ENCODE measurements at places on chromosomes 11 and 22.
A peak's percentile ranks its signal among the peaks of the same experiment; 100 is the strongest.

DNA sequence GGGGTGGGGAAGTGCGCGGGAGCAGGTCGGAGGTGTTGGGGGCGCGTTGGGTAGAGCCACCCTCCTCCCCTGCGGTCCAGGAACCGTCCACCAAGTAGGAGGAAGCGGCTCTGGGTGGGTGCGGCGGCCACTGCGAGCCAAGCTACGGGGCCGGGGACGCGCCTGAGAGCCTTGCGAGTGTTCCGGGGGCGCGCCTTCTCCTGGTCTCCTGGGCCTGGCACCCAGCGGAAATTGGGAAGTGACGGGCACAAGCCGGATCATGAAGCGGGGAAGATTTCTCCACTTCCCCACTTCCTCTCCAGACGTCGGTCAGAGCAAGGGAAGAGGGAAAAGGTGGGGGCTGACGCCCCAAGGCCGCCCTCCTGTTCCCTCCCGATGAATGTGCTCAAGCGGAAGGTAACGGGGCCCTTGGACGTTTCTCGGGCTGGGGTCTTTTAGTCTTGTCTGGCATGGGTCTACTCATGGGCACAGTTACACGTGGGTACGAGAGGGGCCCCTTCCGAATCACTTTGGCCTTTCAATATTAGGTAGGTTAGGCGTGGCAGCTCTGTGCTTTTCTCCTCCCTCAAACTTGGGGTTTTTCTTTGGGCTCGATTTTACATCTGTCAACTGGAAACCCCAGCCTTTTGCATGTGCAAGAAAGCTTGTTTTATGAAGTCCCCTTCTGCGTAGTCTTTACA, 865 bp downstream of the RBM14 start:
- DNase-seq = peak; percentile 52

GRCh38 chr11:125945797-125946520, at the start of gene VSIG10L2:
VSIG10L2 (plus strand) TSS chr11:125946044; CDS start chr11:125946056, 12 bp downstream.
- DNase-seq = no peak

GRCh38 chr11:27933992-27934829, 173.7 kb downstream of the KIF18A start:
- peak; percentile 43 for DNase-seq

DNA sequence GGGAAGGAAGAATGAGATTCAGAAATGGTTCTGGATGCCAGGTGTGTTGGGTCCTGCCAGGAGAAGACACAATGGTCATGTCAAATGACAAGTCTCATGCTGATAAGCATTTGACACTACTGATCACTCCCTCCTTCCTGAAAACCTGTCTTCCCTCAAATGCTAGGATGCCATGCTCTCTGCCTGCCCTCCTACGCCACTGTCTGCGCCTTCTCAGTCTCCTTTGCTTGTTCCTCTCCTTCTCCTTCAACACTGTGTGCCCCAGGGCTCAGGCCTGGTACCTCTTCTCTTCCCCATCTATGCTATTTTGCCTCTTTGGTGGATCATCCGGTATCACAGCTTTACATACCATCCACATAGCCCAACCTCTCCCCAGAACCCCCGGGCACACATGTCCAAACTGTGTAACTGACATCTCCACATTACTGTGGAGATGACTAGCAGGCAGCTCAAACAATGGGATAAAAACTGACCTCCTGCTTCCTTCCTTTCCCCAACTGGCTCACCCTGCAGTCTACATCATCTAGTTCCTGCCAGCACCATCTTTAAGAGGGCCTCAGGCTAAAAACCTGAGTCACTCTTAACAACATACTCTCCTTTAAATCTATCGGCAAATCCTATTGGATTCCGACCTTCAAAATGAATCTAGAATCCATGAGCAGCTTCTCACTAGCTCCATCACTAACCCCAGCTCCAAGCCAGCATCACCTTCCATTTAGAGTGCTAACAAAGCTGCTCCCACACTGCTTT, 8.2 kb downstream of the AP1B1 start:
- no peak for DNase-seq

- DNase-seq = no peak
Observed at GRCh38 chr11:13108416-13108815, 99.3 kb downstream of the RASSF10 start.

- no peak for DNase-seq
Observed at GRCh38 chr11:35177370-35177769, 38.4 kb downstream of the CD44 start.

DNA sequence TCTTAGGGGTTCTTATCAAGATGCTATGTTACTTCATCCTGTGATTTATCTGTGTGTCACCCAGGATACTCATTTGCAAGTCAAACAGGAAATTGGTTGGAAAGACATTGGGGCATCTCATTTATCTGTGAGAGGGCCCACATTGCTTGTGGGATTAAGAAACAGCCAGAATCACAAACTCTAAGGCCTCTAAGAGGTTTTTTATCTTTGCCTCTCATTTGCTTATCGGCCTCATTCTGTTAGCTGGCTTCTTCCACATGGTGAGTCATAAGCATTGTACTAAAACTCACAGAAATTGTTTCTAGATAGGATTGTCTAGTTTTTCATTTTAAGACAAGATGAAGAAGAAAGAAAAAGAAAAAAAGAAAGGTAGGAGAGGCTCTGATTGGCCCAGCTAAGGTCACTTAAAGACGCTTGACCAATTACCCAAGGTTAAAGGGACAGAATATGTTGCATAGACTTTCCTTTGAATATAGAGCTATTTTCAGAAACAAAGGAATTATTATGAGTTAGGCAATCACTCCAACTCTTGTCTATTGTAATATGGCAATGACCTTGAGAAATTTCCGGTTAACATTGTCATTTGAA, 121.9 kb downstream of the ARHGAP42 start:
- no peak for DNase-seq

- no peak for DNase-seq
Observed at GRCh38 chr22:32518381-32518780, 43.8 kb downstream of the FBXO7 start.

GRCh38 chr22:20647586-20648305, 126.2 kb upstream of the SERPIND1 start:
- no peak for DNase-seq

DNA sequence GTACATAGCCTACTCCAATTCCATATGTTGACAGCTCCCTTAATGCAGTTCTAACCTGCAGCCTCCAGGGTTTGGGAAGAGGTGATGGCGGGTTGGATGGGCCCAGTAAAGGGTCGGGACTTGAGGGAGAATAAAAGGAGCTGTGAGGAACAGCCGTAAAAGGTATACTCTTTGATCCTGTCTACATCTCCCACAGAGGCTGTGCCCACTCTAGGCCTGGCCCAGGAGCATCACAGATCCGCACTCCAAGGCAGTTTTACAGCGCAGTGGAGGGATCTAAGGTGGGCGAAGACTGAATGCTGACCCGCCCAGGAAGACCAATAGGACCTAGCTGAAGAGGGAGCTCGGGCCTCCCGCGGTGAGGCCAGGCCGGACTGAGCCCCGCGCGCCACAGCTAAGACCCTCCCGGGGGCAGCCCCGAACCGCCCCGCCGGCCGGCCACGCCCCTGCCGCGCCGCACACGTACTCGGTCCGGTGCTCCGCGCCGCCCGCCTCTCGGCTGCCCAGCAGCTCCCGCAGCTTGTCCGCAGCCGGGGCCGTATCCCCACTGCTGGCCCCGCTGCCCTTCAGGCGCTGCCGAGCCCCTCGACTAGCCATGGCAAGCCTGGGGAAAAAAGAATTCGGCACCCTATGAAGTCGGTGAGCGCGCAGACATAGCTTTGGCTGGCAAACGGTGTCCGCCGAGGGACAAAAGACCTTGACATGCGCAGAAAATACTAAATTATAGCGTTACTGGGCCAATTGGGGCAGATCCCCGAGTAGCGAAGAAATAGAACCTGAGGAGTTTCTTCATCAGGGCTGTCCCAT, at the start of gene ALG9:
TSS of gene ALG9 (minus strand) at position 696 of the 807 bp plus-strand sequence. CDS start at position 597, 99 bp downstream.
- DNase-seq = peak; percentile 92

GRCh38 chr11:15815246-15816195, 540.8 kb downstream of the SOX6 start:
- no peak for DNase-seq

GRCh38 chr11:30852645-30853044, 266.5 kb upstream of the MPPED2 start:
- DNase-seq = no peak

GRCh38 chr11:1502168-1502953, 15.8 kb upstream of the MOB2 start:
- DNase-seq = no peak

DNA sequence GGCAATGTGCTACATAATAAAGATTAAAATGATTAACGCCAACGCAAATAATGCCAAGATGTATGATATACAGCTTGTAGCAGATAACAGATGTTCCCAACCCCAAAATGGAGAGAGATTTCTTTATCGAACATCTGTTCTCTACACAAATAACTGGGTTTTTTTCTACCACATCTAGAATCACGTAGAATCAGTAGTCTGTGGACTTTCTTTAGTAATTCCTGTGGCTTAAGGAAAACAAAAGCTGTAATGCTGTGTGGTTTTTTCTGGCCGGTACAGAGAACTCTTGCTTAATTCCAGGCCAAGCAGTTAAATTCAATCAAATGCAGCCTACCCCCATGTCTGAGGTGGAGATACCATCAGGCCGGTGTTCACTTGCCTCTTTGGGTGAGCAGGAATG, 303.4 kb downstream of the FAT3 start:
- DNase-seq = no peak

DNA sequence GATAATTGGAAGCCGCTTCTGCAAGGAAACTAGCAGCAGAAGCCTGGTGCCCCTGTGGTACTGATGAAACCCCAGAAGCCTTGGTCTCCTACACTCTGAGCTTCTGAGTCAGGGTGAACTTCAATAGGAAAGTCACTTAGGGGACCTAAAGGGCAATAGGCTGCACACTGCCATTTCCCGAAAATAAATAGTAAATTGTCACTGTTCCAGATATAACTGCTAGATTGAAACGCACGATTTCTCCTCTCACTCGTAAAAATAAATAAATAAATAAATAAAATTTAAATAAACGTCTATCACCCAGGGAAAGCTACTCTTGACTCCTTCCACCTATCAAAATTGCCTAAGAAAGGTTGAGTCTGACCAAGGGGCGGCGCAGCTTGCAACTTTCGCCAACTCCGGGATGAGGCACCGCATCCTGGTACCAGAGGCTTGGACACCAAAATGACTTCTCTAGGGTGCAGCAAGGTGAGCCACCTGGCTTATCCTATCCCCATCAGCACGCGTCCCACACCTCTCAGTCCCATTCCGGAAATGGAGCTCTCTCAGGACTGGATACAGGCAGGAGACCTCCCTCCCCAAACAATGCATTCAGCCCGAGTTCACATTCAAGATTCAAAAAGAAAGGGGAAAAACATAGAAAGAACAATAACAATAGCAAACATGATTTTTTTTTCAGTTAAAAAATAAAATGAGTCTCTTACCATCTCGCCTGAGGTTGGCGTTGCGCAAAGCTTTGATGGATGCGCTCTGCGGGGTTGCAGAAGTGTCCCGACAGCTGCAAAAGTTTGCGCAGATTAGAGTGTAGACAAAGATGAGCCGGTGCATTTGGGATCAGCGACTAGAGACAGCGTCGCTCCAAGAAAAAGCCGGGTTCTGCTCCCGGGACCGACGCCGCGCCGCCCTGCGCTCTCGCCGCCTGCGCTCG, 583 bp downstream of the PDGFD start:
- DNase-seq = no peak

GRCh38 chr11:46504817-46505613, 88.8 kb downstream of the AMBRA1 start:
- no peak for DNase-seq

GRCh38 chr11:11468954-11469353, 115.9 kb upstream of the CSNK2A3 start:
- DNase-seq = no peak

- no peak for DNase-seq
Observed at GRCh38 chr11:46240861-46241260, 36.6 kb upstream of the CREB3L1 start.

GRCh38 chr11:64971421-64972233, at the start of gene MAJIN:
MAJIN (minus strand) TSS chr11:64972108; CDS start chr11:64959405, 12,703 bp downstream.
- DNase-seq = peak; percentile 71

- no peak for DNase-seq
Observed at GRCh38 chr11:126701520-126701897, 299.1 kb downstream of the KIRREL3 start.

GRCh38 chr11:84145616-84146185, 859.5 kb upstream of the CCDC90B start:
- DNase-seq = no peak

DNA sequence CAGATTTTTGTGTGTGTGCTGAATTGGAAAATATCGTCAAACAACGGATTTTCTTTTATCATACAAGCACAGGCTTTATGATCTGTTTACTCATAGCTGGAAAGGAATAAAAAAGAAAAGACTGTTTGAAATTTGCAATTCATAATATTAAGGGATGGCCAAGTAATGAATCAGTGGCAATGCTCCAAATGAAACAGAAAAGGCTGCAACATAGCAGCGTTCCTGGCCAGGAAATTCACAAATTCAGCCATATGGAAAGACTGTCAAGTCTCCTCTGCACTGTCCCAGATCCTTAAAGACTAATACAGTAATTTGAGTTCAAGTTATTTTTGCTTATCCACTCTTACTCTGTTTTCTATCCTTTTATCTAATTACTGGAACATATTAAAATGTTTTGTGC, 98.2 kb downstream of the MSANTD4 start:
- DNase-seq = no peak

DNA sequence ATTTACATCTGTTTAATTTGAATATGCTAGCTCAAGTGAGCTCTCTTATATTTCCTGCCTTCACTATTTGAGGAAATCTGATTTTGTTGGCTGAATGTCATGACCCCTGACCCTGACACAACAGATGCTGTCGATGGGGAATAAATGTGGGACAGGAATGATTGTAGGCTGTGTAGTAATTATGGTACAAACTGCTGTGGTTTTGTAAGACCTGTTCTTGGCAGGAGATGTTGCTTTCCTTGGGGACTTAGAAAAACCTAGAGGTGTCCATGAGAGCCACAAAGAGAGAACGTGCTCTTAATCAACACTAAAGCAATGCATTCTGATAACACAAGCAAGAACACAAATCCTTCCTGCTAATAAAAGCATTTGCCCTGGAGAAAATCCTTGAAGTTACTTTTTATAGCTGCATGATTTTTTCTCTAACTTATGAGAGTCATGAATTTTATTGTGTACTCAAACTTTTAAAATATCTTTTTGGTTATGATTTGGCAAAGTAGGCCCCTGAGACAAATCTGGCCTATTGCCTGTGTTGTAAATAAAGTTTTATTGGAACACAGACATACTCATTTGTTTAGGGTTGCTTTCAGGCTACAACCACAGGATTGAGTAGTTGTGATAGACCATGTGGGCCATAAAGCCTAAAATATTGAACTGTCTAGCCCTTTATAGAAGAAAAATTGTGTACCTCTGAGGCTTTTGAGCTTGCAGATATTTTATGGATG, 90.2 kb downstream of the DDX10 start:
- DNase-seq = no peak

DNA sequence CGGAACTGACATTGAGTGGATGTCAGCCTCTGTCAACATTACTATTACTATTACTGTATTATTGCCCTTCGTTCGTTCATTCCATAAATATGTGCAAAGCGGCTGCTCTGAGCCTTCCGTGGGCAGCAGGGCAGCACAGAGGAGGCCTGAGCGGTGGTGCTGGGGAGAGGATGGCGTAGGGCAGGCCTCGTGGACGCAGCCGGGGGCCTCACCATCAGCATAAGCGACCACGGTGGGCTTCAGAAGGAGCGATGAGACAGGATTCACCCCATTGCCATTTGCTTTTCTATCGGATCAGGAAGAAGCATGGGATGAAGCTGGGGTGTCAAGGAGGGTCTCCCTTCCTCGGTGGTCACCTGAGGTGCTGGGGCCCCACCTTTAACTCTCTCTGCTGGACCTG, 22.7 kb downstream of the ANO1 start:
- DNase-seq = no peak
